ENCODE measurements at places on chromosomes 7 and 10.

GRCh38 chr7:157470017-157470322 lies 133.2 kb downstream of the DNAJB6 start:
- no peak for DNase-seq

- DNase-seq: no peak
Observed at GRCh38 chr7:33420311-33420940, 291.1 kb downstream of the BBS9 start.

DNA sequence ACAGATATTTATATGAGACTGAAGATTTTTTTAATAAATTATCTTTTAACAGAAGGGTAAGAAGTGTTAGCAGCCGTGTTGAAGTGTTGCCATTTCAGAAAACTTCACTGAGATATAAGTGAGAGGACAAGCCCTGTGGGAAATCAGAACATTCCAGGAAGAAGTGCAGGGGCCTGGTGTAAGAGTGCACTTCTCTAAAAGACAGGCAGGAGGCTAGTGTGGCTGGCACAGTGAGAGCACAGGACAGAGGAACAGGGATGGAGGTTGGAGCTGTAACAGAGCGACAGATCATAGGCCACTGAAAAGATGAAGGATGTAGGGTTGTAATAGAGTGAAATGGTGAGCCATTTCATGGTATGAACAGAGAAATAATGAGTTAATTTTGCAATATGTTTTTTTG lies 608.9 kb downstream of the SORCS1 start:
- DNase-seq: no peak

DNA sequence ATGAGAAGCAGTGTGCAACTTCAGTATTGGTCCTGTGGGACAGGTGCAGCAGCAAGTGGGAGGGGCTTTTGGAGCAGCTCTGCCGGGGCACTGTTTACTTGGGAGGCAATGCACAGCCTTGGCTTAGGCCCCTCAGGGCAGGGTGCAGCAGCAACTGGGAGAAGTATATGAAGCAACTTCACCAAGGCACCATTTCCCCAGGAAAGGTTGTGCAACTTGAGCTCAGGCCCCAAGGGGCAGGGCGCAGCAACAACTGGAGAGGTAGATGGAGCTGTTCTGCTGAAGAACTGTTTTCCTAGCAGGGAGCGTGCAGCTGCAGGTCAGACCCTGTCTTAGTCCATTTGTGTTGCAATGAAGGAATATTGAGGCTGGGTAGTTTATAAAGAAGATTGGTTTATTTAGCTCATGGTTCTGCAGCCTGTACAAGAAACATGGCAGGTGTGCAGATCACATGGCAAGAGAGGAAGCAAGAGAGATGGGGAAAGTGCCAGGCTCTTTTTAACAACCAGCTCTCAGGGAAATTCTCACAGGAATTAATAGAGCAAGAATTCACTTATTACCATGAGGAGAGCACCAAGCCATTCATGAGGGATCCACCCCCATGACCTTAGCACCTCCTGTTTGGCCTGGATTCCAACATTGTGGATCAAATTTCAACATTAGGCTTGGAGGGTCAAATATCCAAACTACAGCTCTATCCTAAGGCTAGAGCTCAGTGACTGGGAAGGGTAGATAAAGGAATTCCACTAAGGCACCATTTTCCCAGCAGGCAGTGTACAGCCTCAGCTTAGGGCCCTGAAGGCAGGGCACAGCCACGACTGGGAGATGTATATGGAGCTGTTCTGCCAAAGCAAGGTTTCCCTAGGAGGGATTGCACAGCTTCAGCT lies 10.9 kb downstream of the GPR141 start:
- no peak for DNase-seq

GRCh38 chr7:44310221-44310848 lies 15.1 kb downstream of the CAMK2B start:
- no peak for DNase-seq

DNA sequence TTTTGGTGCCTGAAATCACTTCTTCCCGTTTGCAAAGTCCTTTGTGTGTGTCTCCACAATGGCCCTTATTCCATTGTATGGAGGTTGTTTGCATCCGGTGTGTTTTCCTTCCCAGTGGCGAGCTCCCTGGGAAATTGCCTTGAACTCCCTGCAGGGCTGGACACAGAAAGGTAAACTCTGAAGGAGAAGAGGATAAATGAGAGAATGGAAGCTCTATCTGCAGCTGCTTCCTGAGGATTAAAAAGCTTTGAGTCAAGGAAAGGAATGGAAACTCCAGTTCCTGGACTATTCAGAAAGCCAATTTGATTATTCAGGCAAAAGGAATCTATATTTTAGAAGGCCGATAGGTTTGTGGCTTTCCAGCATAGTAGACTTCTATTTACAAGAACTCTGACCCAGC lies 4.4 kb upstream of the GRK5 start:
- DNase-seq: no peak

DNA sequence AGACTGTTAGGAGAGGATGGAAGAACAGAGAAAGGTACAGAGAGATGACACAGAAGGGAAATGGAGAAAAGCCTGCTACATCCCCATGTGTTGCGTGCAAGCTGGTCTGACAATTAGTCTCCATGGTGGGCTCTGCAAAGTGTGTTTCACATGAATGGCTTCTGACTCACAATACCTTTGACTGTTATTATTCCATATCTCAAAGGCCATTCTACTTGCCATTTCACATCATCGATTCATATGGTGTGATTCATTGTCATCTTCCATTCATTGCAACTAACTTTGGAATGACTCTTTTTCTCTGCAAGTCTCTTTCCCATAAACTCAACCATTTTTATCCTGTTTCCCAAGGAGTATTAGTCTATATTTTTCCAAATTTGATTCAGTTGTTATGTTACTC lies 208.9 kb upstream of the INHBA start:
- DNase-seq: no peak

DNA sequence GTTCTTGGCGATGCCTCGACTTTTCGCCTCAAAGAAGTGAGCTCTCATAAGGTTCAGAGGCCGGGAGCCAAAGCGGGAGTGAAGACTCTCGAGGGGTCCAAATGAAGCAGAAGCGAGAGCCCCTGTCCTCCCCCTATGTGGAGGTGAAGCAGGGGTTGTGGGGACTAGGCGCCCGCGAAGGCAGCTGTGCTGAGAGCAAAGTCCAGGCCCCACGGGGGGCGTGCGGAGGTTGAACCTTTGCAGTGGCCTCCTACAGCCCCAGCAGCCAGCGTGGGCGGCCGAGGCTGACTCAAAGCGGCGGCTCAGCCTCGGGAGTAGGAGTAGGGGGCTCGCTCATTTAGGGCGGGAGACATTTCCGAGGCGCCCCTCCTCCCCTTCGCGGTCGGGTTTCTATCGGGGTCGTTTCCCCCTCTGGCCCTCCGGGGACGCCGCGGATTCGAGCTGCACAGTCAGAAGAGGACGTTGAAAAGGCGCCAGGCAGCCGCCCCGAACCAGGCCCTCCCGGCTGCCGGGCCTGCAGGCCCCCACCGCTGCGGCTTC lies 553 bp upstream of the ADD3 start:
- DNase-seq: peak; percentile 43

All from HTR-8/SVneo (cell line).